ENCODE measurements at places on chromosomes 5 and 9. TPM values are rescaled to one million over a fixed set of nuclear protein-coding genes. Genes with fewer than 3 reads are reported as not detected.

The IFNA21 gene
- polyA plus RNA-seq, result not detected

The QRFP gene
- 0.30 TPM for polyA plus RNA-seq

The GABRB2 gene
- polyA plus RNA-seq, result 2.5 TPM

The FCN2 gene
- 0.48 TPM for polyA plus RNA-seq

The FOXD4L5 gene
- polyA plus RNA-seq, result 0.27 TPM

The FOXI1 gene
- polyA plus RNA-seq, result 4.8 TPM

DNA sequence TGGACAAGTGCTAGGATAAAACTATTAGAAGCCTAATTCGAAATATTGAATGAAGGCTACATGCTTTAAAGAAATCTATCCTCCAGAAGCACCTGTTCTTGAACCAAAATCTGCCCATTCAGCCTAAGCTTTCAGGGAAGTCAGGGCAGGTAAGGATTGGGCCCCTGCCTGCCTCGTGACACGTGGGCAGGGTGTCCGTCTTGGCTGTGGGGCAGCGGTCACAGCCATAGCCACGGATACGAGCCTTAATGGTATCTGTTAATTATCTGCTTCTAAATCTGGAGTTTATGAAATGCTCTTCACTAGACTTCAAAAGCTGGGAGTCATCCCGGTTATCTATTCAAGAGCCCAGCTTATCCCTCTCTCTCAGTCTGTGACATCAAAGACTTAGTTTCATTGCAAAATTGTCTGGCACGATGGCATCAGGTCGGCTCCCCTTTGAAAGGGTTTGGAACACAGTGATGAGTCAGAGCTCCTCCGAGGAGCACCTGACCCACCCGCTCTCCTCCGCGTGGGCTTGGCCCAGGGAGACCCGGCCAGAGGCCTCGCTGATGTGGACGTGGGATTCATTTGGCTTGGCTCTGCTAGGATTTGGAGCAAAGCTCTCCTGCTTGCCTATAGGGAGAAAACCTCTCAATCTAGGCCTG, 135.9 kb downstream of the MACROH2A1 start:
- DNase-seq, result no peak

DNA sequence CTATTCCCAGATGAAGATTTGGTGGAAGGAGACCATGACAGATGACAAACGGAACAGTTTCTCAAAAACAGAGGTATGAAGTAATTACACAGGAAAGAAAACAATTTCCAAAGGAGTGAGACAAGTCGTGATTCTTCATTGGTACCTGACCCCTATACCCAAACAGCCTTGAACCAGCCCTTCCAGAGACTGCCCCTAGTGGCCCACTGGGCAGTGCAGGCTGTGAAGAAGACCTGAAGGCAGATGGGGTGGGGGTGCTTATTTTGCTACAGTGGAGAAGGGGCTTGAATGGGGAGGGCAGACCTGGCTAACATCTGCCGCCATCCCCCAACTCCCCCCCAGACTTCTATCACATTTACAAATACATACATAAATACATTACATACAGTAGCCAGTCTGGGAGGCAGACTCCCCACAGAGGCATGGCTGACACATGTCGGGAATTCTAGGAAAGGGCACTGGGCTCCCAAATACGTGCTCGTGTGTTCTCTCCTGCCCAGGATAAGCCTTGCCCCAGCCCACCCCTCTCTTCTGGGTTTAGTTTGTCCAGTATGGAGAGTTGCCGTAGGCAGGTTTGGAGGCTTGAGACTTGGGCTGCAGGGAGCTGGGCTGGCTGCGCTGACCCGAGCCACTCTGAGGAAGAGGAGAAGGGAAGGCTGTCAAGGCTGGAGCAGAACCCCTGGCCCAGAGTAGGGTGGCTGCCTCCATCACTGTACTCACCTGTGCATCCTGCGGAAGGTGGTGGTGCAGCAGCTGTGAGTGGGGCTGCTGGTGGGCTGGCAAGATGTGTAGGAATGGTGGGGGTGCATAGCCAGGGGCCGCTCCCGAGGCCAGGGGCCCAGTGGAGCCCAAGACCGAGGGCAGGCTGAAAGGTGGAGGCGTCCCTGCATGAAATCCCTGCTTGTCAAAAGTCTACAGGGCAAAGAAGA, 105.3 kb downstream of the UBE2R2 start:
- no peak for DNase-seq

DNA sequence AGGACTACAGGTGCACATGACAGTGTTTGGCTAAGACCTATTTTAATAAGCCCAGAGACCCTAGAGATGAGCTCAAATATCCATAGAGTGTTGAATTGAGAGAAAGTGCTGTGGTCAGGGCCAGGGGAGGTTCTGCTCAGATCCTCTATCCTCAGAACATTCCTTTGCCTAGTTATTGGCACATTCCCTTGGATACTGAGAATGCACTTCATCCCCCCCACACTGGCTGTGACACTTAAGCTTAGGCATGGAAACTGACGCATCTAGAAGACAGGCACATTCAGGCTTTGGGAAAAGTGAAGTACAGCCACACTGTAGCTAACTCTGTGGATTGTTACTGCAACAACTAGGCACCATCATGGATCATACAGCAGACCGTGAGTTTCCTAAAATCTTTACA, 27.1 kb upstream of the RASGRF2 start:
- DNase-seq, result no peak

DNA sequence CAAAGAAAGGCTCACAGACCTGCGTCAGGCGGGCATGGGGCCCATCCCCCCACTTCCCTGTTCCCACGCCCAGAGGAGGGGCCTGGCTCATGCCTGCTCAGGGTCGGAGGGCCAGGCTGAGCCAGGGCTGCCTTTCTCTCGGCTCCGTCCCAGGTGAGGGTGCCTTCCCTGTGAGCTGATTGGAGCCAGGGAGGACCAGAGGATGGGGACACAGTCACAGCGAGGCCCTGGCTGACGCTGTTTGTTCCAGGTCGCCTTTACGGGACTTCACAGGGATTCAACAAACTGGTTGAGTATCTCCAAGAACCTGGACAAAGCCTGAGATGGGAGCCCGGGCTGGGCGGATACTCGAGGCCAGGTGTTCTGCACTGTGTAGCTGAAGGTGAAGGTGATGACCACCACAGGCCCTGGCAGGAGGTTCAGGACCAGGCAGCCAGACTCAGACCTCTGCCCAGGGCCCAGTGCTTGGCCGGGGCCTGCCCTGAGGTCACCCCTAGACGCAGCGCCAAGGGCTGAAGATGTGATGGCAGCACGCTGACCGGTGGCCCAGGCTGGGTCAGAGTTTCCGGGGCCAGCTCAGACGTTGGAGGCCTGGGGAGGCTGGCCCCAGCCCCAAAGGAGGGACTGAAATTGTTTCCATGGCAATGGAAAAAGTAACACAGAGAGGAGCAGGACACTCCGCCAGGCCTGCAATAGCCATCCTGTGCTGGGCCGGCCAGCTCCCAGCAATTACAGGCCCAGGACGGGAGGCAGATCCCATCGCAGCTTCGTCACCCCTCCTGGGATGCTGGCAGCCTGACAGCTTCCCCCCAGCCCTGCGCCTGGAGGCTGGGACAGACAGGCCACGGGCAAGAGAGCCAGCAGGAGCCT, 65.3 kb upstream of the ADAMTS2 start:
- no peak for DNase-seq

GRCh38 chr9:133103183-133103986, 17.7 kb downstream of the RALGDS start:
- no peak for DNase-seq

GRCh38 chr5:169139480-169140050, 161.4 kb downstream of the SLIT3 start:
- DNase-seq, result no peak

GRCh38 chr5:147418613-147419012, 91.3 kb downstream of the DPYSL3 start:
- no peak for DNase-seq

GRCh38 chr5:38888041-38888440, 42.2 kb downstream of the OSMR start:
- DNase-seq, result no peak

GRCh38 chr5:91266184-91266705, 116.9 kb downstream of the ARRDC3 start:
- no peak for DNase-seq

- DNase-seq, result no peak
Observed at GRCh38 chr5:44385291-44385900, 3.8 kb downstream of the FGF10 start.
